Gastroesophageal sphincter (tissue), 4 donors: ENCODE measurements at places on chromosomes 7 and 10. TPM values are rescaled to one million over a fixed set of nuclear protein-coding genes. Genes with fewer than 3 reads are reported as not detected.

The SPDYE5 gene
- not detected for total RNA-seq

The TSPAN12 gene
- total RNA-seq: 25.3 TPM

The CYP2E1 gene
- 3.1 TPM for total RNA-seq

The RHOBTB1 gene
- total RNA-seq: 27.9 TPM

The DGKI gene
- total RNA-seq: 0.27 TPM

The CYP3A5 gene
- 2.0 TPM for total RNA-seq

The CACNB2 gene
- total RNA-seq: 62.2 TPM

The HPSE2 gene
- 72.5 TPM for total RNA-seq

The HABP2 gene
- not detected for total RNA-seq

The EIF5AL1 gene
- 0.35 TPM for total RNA-seq
